ENCODE measurements at places on chromosomes 2 and 18.

- DNase-seq, result no peak
Observed at GRCh38 chr2:54239427-54239826, 16.6 kb downstream of the TSPYL6 start.

- no peak for DNase-seq
Observed at GRCh38 chr2:523698-524270, 153.4 kb downstream of the TMEM18 start.

GRCh38 chr2:88097192-88097591, 29.6 kb downstream of the SMYD1 start:
- DNase-seq, result no peak

- no peak for DNase-seq
Observed at GRCh38 chr2:111168528-111169239, 48.0 kb downstream of the BCL2L11 start.

DNA sequence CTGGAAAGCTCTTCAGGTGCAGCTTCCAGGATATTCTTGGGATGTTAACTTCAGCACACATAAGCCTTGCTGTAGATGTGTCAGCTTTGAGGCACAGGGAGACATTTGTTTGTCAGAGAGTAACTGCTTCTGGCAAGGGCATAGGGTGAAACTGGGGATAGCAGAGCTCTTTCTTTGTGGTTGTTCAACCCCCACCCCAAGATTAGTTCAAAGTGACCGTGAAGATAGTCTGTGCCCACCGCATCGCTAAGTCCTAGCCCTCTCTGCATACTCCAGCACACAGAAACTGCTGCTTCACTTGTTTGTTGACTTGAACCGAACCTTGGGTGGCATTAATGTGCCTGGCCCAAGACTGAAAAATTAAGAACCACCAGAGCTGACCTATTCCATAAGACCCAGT, 1.4 kb downstream of the SLC14A1 start:
- DNase-seq, result no peak

GRCh38 chr18:34609986-34610648, 100.0 kb upstream of the DTNA start:
- no peak for DNase-seq

GRCh38 chr2:168784993-168785392, 17.4 kb upstream of the NOSTRIN start:
- no peak for DNase-seq

DNA sequence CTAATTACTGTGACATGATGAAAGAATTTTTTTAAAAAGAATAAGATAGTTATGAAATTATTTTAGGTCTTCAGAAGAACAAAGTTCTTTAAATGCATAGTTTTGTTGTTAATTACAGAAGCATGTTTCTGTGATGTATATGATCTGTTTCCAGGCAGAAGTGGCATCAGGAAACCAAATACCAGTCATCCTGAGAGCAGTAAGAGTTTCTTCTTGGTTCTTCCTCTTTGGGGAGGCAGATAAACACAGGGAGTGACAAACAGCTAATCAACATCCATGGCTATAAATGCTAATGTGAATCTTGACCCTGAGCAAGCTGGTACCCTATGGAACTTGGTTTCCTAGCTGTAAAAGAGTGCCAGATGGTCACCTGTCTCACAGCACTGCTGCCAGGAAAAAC, 29.2 kb downstream of the WIPF1 start:
- DNase-seq, result no peak

GRCh38 chr2:227608561-227609338, 5.9 kb downstream of the SCYGR3 start:
- no peak for DNase-seq

DNA sequence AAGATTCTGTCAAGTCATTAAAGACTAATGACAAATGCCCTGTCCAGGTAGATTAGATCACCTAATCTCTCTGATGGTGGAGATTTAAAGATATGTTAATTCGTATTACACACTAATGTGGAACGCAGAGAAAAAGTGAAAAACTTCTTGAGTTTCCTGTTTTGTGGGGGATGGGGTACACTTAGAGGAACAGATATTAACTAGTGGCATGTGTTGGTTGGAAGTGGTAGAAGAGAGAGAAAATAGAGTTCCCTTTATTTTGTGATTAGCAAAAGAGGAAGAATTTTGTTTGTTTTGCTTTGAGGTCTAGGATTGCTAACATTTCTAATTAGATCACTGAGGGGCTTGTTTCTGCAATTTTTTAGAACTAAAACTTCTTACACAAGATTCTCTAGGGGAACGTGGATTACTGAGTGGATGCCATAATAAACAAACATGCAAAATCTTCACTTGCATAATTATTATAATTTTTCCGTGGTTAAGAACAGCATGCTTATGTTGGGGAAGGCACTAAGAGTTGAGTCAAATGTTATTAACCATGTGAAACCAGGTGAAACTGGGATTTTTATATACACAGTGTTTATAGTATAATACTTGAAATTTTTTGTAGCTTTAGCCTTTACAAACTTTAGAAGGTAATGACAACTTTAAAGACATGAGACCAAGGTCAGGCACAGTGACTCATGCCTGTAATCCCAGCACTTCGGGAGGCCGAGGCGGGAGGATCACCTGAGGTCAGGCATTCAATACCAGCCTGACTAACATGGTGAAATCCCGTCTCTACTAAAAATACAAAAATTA, 97.4 kb upstream of the STK17B start:
- DNase-seq, result no peak

DNA sequence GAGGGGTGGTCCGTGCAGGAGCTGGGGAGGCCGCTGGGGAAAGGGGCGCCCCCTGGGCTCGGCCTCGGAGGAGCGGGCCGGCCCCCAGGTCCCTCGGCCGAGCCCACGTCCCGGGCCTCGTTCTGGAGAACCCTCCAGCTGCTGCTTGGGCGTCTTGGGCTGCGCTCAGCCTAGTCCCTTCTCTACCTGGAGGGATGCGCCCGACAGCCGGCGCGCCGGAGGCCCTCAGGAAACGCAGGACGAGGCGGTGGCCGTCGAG, 293 bp upstream of the D2HGDH start:
- DNase-seq, result no peak

- DNase-seq, result no peak
Observed at GRCh38 chr2:64727013-64727767, 73.5 kb upstream of the SERTAD2 start.

GRCh38 chr2:86807468-86808275, 17.0 kb upstream of the CD8A start:
- peak; percentile 54 for DNase-seq

GRCh38 chr2:40271094-40271493, 180.8 kb downstream of the SLC8A1 start:
- DNase-seq, result no peak

DNA sequence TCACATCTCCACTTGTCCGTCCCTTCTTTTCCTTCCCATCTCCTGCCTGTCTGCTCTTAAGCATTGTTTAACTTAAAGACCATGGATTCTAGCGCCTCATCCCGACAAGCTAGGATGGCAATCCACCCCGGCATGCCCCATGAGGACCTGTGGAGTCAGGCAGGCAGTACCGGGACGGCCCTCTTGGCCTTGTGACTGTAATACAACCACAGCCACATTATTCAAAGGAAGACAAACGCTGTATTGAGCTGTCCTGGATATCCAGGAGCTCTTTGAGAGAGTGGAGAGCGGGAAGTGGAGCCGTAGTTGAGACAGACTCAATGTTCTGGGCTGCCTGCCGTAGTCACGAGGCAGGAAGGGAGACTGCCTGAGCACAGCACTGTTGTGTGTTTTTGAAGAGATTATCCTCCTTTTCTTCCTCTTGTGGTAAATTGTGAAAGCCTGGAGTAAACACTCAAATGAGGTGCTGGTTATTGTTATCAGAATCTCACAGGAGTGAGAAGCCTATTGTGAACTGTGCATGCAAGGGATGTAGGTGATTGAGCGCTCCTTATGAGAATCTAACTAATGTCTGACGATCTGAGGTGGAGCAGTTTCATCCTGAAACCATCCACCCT, 929.8 kb upstream of the CNTNAP5 start:
- no peak for DNase-seq

- no peak for DNase-seq
Observed at GRCh38 chr2:128369602-128370467, 51.2 kb upstream of the HS6ST1 start.

DNA sequence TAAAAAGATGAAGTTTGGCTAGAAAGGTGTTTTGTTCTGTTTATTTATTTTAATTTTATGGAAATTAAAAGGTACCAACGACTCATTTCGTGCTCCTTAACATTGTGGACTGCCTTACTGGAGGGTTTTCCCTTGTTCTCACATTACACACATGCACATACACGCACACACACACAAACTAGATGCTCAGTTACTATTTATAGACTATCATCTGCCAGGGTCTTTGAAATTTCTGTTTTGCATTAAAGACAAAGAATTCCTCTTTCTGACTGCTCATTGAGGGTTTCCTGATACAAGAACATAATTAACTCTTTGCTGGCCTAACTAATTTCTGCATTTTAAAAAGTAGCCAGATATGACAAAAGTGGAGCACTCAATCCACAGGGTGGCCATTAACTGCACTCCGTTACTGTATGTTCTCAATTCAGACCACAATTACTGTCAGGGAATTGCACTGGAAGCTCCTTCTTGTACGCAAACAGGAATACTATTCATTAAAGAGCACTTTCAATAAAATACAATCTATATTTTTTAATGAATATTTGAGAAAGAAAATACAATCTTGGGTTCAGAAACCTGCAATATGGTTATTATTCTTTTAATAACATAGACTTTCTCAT, 366.9 kb upstream of the GALNT5 start:
- no peak for DNase-seq

DNA sequence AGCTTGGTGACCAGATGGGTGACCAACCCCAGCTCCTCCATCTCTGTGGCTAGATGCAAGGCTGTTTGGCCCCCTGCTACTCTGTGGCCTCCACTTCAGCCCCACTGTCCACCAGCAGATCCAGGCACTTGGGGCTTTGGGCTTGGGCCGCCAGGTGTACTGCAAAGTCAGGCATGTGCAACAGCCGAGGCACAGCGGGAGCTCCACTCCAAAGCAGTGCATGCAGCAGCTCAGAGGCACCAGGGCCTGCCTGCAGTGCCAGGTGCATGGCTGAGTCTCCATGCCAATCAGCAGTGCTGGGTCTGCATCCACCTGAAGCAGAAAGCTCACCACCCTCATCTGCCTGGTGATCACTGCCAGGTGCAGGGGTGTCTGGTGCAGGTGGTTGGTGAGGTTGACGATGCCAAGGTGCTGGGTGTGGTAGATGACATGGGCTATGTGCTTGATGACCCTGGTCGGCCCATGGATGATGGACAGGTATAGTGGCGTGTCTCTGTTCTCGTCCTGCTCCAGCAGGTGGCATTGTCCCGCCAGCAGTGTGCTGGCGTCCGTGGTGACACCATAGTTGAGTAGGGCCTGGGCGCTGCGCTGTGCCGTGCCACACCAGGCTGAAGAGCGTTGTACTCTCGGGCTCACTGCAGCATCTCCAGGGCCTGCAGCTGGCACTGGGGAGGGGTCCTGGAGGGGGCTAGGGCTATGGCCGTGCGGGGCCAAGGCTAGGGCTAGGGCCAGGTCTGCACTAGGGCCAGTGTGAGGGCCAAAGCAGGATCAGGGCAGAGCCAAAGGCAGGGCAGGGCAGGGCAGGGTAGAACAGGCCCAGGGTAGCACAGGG, 1.0 kb upstream of the ANKRD62 start:
- no peak for DNase-seq

GRCh38 chr2:152493417-152493816, 158.4 kb downstream of the FMNL2 start:
- no peak for DNase-seq

DNA sequence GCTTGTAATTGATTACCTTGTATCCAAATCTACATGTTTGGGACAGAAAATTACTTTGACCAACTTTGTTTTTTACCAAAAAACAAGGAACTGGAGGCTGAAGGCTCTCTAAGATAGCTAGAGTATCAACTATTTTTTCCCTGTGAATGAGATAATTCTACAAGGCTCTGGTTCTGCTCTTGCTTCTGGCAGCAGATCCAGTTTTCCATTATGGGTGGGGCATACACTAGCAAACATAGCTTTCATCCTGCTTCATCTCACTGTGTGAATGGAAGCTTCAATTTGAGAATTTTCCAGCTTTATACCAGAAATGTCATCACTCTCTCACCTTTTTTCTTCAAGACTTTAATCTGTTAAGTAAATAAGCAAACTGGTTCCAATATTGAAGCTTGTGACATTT, 249.7 kb downstream of the RPRM start:
- DNase-seq, result no peak

- DNase-seq, result no peak
Observed at GRCh38 chr18:40874233-40874632, 1080.8 kb upstream of the PIK3C3 start.

DNA sequence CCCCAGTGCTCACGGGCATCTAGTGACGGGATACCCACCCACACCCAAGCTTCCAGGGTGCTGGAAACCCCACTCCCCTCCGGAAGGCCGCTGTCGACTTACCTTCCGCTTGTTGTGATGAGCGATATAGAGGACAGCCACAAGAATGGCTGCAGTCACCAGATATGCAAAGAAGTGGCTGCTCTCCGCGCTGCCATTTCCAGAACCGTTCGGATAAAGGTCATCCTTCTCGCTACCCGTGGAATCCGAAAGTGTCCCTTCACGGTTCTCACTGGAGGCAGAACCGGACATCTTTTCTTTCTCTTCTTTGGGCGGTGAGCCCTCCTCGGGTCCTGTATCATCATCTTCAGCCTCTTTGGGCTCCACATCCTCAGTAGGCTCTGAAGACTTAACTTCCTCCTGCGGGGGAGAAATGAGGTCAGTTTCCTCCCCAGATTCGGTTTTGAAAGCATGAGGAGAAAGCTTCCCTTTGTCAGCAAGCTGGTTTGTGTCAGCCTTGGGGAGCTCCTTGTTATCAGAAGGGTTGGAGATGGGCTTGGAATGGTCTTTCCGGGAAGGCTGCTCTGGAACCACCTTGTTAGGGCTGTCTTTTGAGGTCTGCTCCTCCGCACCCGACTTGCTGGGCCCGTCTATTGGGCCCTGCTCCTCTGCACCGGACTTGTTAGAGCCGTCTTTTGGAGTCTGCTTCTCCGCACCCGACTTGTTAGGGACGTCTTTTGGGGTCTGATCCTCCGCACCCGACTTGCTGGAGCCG, 1.2 kb downstream of the TGOLN2 start:
- no peak for DNase-seq

Measured in urinary bladder (tissue), 4 donors.